Activated CD4-positive, alpha-beta T cell treated with anti-CD3 and anti-CD28 coated beads, Interleukin-10, Interleukin-2, amounts not matched to agents 100 ng/mL and 50 ng/mL, durations not matched to agents 16 hours and 8 hours (primary cell): ENCODE measurements at places on chromosomes 7 and 10.

GRCh38 chr7:157990226-157990880 lies 597.3 kb downstream of the PTPRN2 start:
- no peak for DNase-seq

DNA sequence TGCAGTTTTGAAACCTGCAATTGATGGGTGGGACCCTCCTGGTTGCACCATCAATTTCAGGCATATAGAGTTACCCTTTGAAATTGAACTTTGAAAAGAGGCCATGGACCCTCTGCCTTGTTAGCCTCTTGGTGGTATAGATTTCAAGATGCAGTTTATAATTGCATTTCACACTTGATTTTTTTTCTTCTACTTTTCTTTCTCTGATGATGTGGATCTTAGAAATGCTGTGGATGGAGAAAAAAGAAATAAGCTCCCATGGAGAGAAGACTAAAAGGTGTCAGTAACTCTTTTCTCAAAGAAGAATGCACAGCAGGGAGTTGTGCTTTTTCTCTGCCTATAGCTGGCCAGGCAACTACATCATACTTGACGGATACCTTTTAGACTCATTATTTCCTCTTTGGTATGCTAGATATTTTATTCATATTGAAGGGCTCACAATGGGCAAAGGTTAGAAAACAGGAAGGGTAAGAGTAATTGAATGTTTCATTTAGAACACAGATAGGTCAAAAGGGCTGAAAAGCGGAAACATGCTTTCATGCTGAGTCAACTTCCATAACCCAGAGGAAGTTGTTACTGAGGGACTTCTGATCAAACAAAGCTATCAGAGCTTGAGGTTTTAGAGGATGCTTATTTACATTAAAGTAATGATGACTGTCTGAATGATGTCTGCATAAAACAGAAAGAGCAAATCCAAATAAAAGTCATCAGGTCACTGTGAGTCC lies 773.2 kb upstream of the LRRN3 start:
- DNase-seq: no peak

GRCh38 chr7:1059200-1060091 lies 15.1 kb downstream of the GPR146 start:
- no peak for DNase-seq

DNA sequence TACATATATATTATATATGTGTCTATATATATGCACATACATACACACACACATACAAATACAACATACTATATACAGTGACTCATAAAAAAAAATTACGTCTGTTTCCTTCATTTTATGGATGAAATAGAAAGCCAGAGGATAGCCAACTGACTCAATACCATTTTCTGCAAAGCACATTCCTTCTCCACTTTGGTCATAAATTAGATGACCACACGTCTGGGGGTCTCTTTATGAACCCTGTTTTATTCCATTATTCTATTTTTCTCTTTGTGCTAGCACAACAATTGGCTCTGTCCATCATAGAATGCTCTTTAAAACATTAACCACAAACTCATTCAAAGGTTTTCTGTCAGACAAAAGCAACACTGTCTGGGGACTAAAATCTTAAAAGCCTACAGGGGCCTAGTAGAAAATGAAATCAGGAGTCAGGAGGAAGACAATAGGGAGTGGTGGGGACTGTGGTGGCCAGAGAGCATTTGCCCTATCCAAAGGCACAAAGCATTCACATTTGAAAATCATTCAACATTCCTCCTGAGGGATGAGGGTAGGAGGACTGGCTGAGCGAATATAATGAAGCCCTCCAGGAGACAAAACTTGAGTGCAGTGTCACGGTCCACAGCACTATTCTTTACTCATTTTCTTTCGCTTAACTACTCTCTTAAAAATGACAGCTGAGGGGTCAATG lies 4.3 kb downstream of the CUBN start:
- no peak for DNase-seq

GRCh38 chr7:158353606-158354570 lies 233.7 kb downstream of the PTPRN2 start:
- peak; percentile 25 for DNase-seq

DNA sequence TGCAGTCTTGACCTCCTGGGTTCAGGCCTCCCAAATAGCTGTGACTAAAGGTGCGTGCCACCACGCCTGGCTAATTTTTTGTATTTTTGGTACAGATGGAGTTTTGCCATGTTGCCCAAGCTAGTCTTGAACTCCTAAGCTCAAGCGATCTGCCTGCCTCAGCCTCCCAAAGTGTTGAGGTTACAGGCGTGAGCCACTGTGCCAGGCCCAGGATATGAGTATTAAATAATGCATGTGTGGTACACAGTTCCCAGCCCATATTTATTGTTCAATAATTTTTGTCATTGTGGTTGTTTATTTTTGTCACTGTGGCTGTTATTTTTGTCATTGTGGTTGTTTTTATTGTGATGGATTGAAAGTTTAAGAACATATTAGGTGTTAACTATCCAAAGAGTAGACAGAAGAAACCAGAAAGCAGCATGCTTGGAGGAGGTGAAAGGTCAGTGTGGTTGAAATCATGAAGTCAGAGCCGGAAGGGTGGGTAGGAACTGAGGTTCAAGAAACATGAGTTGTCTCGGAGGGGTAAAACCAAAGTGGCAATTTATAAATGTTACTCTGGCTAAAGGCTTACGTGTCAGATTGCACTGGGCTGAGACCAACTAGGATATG lies 45.0 kb downstream of the MRC1 start:
- no peak for DNase-seq

DNA sequence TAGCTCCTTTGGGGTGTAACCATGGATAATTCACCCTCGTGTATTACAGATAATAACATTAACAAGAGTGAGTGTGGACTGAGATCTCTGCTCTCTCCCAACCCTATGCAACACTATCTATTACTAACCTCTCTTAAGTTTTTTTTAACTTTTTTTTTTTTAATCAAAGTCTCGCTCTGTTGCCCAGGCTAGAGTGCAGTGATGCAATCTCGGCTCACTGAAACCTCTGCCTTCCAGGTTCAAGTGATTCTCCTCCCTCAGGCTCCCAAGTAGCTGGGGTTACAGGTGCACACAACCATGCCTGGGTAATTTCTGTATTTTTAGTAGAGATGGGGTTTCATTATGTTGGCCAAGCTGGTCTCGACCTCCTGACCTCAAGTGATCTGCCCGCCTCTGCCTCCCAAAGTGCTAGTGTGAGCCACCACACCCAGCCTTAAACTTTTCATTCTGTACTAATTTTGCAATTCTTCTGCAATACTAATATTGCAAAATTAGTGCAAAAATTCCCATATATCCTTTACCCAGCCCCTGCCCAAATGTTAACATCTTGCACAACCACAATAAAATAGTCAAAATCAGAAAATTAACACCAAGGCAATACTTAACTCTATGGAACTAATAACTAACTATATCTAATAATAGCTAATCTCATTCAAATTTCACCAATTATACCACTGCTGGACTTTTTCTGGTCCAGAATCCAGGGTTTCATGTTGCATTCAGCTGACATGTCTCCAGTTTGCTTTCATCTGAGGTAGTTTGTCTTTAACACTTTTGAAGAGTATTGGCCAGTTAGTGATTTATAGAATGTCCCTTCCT lies 66.5 kb upstream of the TCF7L2 start:
- DNase-seq: no peak

- no peak for DNase-seq
Observed at GRCh38 chr10:31288001-31288400, 31.0 kb upstream of the ZEB1 start.

DNA sequence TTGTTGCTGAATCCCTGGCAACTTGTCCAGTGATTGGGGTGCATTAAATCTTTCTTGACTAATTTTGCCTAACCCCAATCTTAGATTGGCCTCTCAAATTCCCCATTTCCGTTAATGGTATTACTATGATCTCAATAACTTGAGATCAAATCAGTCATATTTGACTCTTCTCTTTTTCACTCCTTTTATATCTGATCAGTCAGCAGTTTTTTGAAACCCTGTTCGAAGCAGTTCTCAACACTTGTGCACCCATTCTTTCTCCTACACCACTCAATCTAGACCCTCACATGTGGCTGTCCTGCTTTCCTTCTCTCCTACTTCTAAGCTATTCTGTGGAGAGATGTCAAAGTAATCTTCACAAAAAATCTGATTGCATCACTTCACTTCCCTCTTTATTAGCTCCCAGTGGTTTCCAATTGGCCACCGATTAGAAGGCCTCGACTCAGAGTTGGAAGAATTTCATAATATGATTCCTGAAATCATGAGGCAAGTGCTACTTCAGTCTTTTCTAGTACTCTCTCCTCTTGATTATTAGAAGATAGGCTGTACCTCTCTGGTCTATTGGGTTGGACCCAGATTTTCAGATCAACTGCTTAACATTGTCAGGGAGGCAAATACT lies 128.9 kb downstream of the ZNF365 start:
- DNase-seq: no peak

- no peak for DNase-seq
Observed at GRCh38 chr10:88106366-88106765, 242.9 kb downstream of the PTEN start.

- DNase-seq: no peak
Observed at GRCh38 chr10:75513292-75513885, 82.0 kb downstream of the LRMDA start.

DNA sequence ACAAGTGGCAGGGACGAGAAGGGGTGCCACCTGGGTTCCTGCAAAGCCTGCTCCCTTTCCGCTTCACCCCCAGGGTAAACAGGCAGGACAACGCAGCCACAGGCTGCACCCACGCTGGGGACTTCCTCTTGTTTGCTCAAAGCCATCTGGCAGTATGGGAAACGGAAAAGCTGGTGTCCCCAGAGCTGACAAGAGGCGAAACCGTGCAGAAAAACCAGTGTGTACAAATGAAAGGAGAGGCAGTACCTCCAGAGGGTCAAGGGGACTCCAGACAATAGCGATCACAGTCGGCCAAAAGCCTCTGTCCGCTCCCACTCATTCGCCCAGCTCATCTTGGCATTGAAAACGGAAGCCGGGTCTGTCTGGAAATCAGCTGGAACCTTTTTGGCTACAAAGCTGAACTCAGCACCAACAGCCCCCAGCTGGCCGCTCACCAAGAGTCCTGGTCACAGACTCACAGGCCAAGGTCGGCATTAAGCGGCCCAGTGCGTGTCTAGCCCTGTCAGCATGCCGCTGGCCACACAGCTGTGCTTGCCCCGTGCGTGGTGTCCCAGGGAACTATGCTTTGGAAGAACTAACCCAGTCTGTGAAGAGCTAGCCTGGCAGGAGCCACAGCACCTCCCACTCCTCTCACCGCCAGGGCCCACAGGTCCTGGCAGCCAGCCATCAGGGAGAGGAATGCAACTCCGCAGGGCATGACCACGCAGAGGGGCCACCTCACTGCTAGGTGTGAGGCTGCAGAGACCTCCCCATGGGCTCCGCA lies 10.4 kb downstream of the TNS3 start:
- no peak for DNase-seq

GRCh38 chr10:95264227-95265051 lies 26.4 kb downstream of the PDLIM1 start:
- no peak for DNase-seq

- DNase-seq: no peak
Observed at GRCh38 chr7:124635416-124635815, 130.2 kb downstream of the GPR37 start.

DNA sequence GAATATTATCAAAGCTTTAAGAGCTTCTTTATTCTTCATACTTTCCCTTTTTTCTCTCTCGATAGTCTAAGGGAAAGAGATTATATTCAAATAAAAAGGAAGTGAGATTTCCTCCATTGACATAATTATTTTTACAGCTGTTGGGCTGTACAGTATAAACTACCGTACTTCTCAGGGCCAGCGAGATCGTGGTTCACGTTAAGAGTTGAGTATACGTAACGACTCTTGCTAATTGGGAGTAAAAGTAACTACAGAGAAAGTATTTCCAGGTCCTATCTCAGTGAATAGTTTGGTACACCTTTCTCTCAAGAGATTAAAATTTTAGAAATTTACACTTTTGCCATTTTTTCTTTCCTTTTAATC lies 57.8 kb downstream of the INPP5F start:
- no peak for DNase-seq

GRCh38 chr10:61098966-61099365 lies 155.0 kb upstream of the RHOBTB1 start:
- no peak for DNase-seq

- no peak for DNase-seq
Observed at GRCh38 chr10:87798082-87798481, 19.9 kb downstream of the ATAD1 start.

GRCh38 chr10:9209105-9209798 lies 1154.8 kb downstream of the GATA3 start:
- peak; percentile 73 for DNase-seq

GRCh38 chr10:95988702-95989101 lies 54.7 kb upstream of the CCNJ start:
- DNase-seq: no peak

- peak; percentile 75 for DNase-seq
Observed at GRCh38 chr7:44750921-44751571, 2.4 kb downstream of the ZMIZ2 start.

- DNase-seq: no peak
Observed at GRCh38 chr10:133394801-133395221, 854 bp downstream of the MTG1 start.

- no peak for DNase-seq
Observed at GRCh38 chr7:112771166-112771565, 19.0 kb downstream of the TMEM168 start.

- no peak for DNase-seq
Observed at GRCh38 chr10:129792864-129793263, 171.2 kb downstream of the EBF3 start.

DNA sequence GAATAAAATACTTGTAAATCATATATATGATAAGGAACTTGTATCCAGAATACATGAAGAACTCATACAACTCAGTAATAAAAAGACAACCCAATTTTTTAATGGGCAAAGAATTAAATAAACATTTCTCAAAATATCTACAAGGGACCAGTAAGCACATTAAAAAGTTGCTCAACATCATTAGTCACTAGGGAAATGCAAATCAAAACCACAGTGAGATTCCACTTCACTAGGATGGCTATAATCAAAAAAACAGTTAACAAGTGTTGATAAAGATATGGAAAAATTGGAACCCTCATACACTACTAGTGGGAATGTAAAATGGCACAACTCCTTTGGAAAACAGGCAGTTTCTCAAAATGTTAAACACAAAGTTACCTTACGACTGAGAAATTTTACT lies 40.3 kb upstream of the YAE1 start:
- no peak for DNase-seq

DNA sequence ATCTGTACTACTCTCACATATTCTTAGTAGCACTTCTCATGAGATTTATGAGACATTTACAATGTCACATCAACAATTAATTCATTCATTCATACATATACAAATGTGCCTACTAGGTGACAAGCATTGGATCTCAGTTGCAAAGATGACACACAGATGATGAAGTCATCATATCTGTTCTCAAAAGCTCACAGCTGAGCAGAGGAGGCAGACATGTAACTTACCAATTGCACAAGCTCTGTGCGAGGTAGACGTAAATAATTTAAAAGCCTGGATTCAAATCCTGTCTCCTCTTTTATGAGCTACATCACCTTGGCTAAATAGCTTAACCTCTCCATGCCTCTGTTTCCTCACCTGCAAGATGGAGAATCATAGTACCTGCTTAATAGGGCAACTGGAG lies 109.4 kb upstream of the FAM133B start:
- no peak for DNase-seq

- DNase-seq: no peak
Observed at GRCh38 chr10:87867453-87867852, 4.0 kb downstream of the PTEN start.
